ENCODE measurements at places on chromosomes 2 and 18. TPM values are rescaled to one million over a fixed set of nuclear protein-coding genes. Genes with fewer than 3 reads are reported as not detected.

DNA sequence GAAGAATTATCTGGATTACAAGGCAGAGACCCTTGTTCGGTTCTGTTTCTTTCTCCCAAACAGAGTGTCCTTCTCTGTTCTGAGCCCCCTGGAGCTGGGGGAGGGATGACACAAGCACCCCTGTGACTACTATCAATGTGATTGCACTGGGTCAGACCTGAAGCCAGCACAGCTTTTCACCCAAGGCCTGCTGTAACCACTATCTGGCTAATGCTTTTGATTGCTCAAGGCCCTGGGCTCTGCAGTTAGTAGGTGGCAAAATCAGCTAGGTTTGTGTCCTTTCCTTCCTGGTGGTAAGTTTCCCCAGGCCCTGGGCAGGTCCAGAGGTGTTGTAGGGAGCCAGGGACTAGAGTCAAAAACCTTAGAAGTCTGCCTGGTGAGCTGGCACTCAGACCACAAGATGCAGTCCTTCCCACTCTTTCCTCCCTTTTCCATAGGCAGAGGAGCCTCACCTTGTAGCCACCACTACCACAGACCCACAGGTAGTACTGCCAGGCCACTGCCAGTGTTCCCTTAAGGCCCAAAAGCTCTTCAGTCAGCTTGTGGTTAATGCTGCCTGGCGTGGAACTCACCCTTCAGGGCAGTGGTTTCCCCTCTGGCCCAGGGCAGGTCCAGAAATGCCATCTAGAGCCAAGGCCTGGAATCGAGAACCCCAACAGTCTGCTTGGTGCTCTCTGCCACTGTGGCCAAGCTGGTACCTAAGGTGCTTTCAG, 83.0 kb downstream of the FAM117B start:
- no peak for DNase-seq

DNA sequence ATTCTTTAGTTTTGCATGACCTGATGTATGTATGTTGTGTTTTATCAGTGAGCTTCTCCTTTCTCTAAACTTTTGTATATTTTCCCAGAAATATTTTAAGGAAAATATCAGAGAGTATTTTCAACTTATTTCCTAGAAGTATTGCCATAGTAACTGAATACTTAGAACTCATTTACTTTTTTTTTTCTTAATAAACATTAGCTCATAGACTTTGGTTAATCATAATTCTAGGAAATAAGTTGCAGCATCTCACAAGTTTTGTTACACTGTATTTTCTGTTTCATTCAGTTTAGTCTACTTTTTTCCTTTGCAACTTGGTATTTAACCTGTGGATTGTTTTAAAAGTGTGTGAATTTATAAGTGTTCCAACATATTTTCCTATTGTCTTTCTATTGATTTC, 27.5 kb downstream of the SMCHD1 start:
- DNase-seq: no peak

DNA sequence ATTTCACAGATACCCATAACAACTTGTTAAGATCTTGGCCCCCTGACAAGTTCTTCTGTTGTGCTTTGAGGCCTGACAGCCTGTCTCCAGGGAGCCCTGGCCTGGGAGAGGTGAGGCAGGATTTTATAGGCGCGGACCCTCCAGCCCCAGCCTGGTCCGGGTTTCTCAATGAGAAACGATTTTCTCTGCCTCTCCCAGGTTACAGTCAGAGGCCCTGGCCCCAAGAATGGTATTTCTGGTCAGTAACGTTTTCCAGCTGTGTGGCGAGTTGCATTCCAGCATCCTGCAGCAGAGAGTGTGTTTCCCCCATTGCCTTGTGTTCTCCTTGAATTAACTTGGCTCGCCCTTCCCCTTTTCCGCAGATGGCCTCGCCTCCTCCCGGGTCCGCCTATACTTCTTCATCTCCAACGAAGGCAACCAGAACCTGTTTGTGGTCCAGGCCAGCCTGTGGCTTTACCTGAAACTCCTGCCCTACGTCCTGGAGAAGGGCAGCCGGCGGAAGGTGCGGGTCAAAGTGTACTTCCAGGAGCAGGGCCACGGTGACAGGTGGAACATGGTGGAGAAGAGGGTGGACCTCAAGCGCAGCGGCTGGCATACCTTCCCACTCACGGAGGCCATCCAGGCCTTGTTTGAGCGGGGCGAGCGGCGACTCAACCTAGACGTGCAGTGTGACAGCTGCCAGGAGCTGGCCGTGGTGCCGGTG, 3.0 kb downstream of the INHBB start:
- DNase-seq: no peak

- DNase-seq: no peak
Observed at GRCh38 chr2:8304821-8305766, 376.8 kb upstream of the ID2 start.

GRCh38 chr2:73292906-73293533, 328 bp downstream of the EGR4 start:
- no peak for DNase-seq

DNA sequence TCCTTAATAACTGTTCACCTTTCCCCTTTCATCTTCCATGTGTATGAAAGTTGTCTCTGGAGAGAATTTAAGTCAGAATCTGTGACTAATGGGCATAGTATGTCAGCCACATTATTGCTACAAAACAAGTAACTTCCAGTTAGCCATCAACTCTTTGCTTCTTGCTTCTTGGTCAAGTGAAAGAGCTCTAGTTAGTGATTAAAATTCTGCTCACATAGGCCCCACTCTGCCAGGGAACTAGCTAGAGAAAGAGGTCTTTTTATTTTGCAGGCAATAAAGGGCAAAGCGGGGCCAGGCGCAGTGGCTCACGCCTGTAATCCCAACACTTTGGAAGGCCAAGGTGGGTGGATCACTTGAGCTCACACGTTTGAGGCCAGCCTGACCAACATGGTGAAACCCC, 64.6 kb downstream of the COLEC12 start:
- no peak for DNase-seq

DNA sequence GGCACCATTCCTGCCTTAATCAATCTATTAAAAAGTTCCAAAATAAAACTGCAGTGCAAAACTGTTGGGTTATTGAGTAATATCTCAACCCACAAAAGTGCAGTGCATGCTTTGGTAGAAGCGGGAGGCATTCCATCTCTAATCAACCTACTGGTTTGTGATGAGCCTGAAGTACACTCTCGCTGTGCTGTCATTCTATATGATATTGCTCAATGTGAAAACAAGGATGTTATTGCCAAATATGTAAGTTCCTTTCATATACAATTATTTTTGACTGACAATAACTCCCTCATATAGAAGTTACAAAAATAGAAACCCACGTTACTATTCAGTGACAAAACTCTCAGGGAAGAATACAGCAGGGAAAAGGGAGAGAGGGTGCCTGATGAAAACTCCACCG, 43.0 kb downstream of the OSGEPL1 start:
- no peak for DNase-seq

DNA sequence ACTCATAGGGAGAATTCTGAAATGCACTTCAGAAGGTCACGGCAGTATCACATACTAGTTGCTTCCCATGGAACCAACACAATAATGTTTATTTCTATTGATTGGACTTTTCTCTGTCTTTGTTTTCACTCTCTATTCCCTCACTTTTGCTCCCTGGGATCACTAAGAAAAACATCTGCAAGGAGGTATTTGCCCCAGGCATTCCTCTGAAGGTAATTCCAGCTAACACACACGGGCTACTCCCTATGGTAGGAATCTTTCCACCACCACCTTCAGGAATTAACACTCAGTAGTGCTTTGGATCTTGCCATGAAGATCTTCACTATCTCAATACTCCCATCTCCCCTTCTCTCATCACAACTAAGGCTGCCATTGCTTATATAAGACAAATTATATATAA, 353.3 kb downstream of the DSC3 start:
- no peak for DNase-seq

GRCh38 chr2:58495806-58496205, 254.7 kb upstream of the FANCL start:
- no peak for DNase-seq

DNA sequence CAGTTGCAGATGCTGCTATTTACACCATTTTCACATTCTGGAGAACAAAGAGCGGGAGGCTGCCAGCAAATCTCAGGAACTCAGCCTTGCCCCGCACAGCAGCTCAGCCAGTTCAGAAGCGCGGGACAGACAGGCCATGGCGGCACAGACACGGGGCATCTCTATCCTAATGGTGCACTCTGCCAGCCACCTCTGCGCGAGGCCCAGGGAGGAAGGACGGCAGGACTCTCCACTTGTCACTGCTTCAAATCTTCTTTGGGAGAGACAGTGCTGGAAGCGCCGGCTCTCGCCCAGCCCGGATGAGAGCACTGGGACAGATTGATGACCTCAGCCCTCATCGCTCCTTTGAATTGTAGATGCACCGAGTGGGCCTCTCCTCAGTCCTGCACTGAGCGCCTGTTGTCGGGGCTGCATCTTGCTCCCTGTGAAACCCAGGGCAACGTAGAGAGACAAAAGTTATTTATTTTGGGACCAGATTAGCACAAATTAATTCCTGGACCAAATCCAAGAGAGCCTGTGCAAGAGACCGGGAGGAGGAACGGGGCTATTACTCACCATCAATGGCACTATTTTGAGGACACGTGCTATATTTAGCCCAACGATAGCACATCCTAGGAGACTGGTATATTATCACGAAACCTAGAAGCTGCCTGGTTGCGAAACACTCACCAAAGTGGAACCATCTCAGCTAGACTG, 211.4 kb upstream of the SMIM21 start:
- peak; percentile 25 for DNase-seq

DNA sequence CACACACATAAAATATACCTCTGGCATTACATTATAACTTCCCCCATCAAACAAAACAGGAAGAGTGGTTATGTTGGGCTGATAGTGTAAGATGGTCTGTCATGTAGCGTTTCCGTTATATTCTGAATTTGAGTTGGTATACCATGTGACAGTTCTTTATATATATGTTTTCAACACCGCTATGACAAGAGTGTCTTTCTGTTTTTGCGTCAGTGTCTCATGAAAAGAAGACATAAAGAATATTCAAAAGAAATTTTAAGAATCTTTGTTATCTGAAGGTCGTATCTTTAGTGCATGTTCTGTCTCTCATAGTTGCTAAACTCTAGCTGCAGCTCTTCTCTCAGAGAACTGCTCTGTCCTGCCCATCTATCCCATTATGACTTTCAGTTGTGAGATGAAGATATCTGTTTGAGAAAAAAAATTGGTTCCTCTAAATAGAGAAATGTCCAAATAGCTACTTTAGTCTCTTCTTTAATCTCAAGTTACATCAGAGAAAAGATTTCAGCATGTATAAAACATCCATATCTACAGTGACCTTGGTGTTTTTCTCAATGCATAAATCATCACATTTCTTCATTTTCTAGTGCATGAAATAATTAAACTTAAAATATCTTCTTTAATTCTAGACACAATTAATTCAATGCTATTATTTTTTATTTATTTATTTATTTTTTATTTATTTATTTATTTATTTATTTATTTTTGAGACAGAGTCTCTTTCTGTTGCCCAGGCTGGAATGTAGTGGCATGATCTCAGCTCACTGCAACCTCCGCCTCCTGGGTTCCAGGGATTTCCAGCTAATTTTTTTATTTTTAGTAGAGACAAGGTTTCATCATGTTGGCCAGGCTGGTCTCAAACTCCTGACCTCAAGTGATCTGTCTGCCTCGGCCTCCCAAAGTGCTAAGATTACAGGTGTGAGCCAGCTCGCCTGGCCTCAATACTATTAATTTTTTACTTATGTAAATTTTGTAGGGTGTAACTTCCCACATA, 24.3 kb upstream of the PSME4 start:
- no peak for DNase-seq

GRCh38 chr18:21364471-21364870, 122.4 kb downstream of the GREB1L start:
- DNase-seq: no peak

- DNase-seq: no peak
Observed at GRCh38 chr2:19861813-19862212, 40.0 kb downstream of the TTC32 start.

DNA sequence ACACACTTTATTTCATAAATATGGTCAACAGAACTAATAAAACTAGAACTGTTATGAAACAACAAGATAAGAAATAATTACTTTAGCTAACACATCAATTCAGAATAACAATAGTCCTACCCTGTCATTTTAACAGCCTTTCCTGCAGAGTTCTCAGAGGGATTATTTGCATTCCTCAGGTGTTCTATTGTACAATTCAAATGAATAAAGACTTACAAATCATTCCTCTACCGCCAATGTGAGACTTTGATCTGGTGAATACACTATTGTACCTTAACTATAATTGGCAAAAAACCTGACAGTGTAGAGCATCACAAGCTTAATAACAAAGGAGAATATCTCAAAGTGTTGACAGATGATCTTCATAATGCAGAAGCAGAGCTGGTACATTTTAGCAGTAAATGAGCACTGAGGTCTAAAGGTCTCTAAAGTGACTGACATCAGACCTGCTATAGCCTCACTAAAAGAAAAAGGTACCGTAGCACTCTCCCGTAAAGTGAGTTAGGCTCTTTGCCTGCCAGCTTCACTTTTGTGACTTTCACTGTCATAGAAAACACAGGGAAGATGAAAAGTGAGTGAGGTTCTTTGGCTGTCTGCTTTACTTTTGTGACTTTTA, 118.8 kb upstream of the SP3 start:
- DNase-seq: no peak

GRCh38 chr2:140286377-140286776, 1506.2 kb upstream of the NXPH2 start:
- DNase-seq: no peak

DNA sequence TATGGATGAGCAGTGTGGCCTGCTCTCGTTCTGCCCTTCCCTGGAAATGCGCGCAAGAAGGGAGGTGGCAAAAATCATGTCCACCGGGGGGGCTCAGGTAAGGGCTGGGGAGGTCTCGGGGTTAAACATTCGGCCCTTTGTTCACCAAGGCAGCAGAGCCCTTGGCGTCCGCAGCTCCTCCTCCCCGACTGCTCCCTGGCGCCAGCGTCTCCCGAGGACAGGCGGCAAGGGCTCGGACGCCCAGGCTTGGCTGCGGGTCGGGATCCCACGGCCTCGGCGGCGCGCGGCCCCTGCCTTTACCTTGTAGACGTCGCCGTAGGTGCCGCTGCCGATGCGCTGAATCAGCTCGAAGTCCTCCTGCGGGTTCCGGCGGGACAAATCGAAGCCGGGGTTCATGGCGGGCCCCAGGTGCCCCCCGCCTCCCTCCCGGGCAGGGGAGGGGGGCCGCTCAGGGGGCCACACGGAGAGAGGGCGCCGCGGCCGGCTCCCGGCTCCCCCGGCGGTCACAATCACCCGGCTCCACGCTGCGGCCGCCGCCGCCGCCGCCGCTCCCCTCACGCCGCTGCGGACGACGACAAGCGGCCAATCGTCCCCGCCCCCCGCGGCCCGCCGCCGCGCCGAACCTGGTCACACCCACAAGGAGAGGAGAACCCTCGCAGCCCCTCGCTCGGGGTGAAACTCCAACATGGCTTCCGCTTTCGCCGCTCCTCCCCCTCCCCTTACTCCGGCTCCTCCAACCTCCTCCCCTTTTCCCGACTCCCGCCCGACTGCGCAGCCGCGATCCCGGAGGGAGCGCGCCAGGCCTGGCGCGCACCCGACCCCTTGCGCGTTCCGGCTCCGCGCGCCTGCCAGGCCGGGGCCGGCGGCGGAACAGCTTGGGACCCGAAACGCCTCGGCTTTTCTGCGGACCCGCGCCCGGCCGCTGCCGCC, at the start of gene MAP4K3:
Gene MAP4K3, minus strand, starts transcription at position 694 of the 930 bp plus-strand sequence. Its CDS starts 298 bp downstream, at position 396.
- DNase-seq: peak; percentile 65

Gene CFAP53
- polyA plus RNA-seq: 0.17 TPM

Gene LBH
- 115 TPM for polyA plus RNA-seq

Gene RBKS
- 2.2 TPM for polyA plus RNA-seq

Gene BCL2
- 0.16 TPM for polyA plus RNA-seq

Gene MRPS9
- polyA plus RNA-seq: 19.3 TPM
